ENCODE measurements at places on chromosomes 3 and 15.

GRCh38 chr3:169931747-169932520 lies 20.6 kb downstream of the SAMD7 start:
- no peak for DNase-seq

- no peak for DNase-seq
These were observed 88.2 kb downstream of the IGSF11 start for GRCh38 chr3:118946449-118946848.

DNA sequence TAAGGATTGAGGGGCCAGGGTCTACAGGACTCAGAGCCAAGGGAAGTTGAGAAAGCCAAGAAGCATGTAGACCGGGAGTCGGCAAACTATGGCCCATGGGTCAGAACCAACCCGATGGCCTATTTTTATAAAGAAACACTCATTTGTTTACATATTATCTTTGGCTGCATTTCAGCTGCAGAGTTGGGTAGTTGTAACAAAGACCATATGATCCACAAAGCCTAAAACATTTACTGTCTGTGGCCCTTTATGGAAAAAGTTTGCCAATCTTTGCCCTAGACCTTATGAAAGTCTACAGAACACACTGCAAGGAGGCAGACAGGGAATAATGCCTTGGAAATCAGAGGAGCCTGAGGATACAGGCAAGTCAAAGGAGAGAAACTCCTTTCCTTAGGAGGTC lies 63.2 kb upstream of the MNS1 start:
- DNase-seq: no peak

- no peak for DNase-seq
These were observed 12.4 kb upstream of the ATP10A start for GRCh38 chr15:25875566-25875965.

DNA sequence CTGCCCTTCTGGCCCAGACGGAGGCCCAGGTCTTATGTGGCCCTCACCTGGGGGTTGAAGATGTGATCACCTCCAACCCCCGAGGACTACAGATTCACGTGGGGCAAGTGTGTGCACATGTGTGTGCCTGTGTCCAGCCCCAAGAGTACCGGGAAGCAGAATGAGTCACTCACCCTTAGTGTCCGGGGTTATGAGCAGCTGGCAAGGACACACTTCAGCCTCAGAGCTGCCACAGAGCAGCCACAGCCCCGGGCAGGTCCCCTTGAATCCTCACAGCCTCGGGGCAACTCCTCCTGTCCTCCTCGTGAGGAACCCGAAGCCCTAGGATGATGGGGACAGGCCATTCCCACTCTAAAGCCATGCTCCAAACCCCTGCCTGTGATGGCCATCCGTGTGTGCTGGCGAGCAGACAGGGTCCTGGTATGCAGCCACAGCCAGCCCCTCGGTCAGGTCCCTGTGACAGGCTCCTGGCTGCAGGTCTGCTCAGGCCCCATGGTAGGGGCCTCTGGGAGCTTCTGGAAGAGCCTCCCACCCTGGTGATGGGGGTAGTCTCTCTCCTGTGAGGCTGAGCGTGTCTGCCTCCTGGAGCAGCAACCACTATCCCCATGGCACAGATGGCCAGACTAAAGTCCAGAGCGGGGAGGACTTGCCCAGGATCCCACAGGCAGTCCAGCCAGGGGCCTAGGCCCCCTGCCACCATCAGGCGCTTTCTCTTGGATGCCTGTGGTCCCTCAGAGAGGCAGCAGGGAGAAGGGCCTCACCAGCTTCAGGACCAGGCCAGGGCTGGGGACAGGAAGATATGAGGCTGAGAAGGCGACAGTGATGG lies 852 bp downstream of the STAB1 start:
- DNase-seq: no peak

GRCh38 chr3:129428007-129428375 lies 445 bp downstream of the EFCAB12 start:
- DNase-seq: no peak

DNA sequence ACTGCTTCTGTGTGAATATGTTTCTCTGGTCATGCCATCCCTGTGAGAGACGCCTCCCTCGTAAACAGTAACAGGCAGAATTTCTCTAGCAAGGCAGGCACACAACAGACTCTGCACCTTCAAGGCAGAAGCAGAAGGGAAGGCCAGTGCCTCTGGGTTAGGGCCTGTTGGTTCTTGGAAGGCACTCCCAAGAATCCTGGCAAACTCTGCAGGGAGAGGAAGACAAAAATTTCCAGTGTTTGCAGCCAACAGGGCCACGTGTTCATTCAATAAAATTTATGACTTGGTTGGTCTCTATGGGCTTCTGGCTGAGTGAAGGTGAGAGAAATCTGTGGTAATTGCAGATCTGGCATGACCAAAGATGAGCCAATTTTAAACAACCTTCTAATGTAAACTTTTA lies 39.3 kb downstream of the NFKBIZ start:
- no peak for DNase-seq

- DNase-seq: no peak
These were observed 5.0 kb downstream of the SLC22A13 start for GRCh38 chr3:38270606-38271005.

DNA sequence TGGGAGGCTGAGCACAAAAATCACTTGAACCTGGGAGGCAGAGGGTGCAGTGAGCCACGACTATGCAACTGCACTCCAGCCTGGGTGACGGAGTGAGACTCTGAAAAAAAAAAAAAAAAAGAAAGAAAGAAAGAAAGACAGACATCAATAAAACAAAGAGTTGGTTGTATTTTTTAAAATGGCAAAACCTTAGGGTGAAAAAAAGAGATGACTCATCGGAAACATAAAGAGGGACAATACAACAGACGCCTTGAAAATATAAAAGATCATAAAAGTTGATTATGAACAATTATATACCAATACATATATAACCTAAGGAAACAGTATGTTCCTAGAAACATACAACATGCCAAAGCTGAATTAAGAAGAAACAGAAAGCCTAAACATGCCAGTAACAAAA lies 92.8 kb downstream of the SCAPER start:
- DNase-seq: no peak

DNA sequence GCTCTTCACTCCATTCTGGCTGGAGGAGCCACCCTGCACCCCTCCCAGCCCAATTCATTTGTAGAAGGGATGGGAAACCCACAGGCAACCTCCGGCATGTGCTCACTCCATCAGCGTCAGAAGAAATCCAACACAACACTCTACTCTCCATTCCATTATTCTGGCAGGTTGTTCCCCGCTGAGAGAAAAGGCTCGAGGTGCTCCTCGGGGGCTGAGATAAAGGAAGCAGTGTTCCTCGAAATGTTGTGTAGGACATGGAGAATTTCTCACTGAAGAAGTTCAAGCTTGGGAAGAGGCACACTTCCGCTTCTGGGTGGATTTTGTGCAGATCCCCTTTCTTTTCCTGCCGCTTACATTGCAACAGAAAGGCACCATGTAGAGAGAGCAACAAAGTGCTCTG lies 355.0 kb upstream of the CFAP20DC start:
- no peak for DNase-seq

DNA sequence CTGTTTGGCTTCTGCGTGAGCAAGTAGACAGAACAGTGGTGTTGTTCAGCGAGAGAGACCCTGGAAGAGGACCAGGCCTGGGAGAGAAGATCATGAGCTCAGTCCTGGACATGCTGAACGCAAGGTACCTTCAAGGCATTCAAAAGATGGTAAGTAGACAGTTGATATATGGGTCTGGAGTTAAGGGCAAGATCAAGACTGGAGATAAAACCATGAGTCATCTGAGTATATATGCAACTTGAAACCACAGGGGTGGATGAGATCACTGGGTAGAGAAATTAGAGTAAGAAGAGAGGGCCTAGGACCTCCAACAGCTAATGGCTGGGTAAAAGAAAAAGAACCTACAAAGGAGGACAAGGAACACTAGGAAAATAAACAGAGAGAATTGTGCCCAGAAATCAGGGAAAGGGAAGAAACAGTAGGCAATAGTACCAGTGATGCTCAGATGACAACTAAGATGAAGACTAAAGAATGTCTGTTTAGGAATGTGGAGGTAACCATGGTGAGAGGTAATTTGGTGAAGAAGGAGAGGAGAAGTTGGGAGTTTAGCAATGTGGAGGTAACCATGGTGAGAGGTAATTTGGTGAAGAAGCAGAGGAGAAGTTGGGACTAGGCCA lies 343.2 kb upstream of the ADAMTS9 start:
- DNase-seq: no peak

GRCh38 chr15:88802991-88803240 lies 320 bp upstream of the ACAN start:
- no peak for DNase-seq

GRCh38 chr3:14902719-14903118 lies 44.7 kb upstream of the NR2C2 start:
- no peak for DNase-seq
